Cerebellar cortex (tissue), 1 donor: ENCODE measurements at places on chromosomes 1 and 21.

GRCh38 chr1:16248603-16249516, 11.9 kb upstream of the CPLANE2 start:
- peak; percentile 93 for DNase-seq

GRCh38 chr21:18716578-18717138, 313.1 kb upstream of the TMPRSS15 start:
- no peak for DNase-seq

GRCh38 chr1:119674835-119675289, 26.8 kb upstream of the ZNF697 start:
- DNase-seq = peak; percentile 38

GRCh38 chr21:35441868-35442582, 392.9 kb upstream of the RUNX1 start:
- no peak for DNase-seq

DNA sequence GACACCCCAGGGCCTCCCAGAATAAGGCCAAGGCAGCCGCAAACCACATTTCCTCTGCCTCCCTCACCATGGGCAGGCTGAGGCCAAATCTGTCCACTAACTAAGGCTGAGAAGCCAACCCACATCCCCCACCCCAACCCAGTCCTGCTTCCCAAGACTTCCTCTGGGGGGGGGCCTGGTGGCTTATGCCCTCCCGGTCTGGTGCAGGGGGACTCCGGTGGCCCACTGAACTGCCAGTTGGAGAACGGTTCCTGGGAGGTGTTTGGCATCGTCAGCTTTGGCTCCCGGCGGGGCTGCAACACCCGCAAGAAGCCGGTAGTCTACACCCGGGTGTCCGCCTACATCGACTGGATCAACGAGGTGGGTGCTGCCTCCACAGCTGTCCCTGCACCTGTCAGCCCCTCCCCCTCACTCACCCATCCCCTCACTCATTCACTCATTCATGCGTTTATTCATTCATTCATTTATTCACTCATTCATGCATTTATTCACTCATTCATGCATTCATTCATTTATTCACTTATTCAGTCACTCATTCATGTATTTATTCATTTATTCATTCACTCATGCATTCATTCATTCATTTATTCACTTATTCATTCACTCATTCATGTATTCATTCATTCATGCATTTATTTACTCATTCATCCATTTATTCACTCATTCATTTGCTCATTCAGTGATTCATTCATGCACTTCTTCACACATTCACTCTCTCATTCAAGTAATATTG, 7.3 kb downstream of the CTRC start:
- no peak for DNase-seq
